ENCODE measurements at places on chromosomes 12 and 14.

- peak; percentile 41 for DNase-seq
Observed at GRCh38 chr12:4353785-4354208, 25.7 kb downstream of the FGF23 start.

DNA sequence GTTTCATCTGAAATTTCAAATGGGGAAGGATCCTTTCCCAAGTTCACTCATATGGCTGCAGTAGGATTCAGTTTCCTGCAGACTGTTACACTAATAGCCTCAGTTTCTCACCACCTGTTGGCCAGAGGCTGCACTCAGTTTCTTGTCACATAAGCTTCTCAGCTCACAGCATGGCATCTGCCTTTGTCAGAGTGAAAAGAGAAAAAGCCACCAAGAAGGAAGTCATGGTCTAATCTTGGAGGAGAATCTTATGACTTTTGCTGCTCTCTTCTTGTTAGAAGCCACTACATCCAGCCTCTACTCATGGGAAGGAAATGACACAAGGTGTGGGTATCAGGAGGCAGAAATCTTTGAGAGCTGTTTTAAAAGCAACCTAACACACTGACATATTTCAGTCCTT lies 39.4 kb upstream of the BTG1 start:
- DNase-seq: no peak

DNA sequence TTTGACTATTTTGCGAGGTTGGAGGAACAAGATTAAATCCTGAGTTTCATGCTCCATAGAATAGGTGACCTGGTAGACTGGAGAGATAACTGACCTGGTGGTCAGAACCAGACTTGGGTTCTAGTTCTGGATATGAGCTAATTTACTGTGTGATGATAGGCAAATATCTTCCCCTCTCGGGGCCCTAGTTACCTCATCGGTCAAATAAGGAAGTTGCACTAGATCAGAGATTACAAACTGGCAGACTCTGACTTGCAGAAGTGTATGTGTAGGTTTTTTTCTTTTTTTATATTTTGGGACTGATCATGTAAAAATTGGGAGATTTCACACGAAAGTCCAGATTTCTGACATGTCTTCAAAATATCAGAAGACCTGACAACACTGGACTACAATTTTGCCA lies 37.0 kb downstream of the RPH3A start:
- DNase-seq: no peak

GRCh38 chr12:25269701-25270100 lies 19.0 kb upstream of the KRAS start:
- DNase-seq: no peak

DNA sequence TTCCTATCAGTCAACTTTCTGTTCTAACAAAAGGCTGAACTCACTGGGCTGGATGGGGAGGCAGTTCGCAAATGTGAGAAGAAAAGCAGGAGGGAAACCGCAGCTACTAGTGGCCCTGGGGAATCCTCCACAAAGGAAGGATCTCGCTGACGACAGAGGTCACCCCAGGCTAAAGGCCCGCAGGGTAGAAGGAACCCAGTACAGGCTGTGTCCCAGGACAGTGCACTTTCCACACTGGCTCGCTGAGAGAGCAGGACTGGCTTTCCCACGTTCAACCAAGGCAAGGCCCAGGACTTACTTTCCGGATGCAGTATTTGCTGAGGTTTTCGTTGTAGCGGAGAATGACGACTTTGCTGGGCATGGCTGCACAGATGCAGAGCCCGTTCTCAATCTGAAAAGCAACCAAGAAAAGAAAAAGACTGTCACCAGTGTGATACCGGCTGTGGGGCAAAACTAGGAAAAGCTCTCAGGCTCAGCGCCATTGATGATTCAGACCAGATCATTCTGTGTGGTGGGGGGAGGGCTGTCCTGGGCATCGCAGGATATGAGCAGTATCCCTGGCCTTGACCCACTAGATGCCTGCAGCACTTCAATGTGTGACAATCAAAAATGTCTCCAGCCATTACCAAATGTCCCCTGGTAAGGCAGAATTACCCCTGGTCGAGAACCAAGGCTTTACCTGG lies 36.3 kb downstream of the PRKAB1 start:
- DNase-seq: no peak

DNA sequence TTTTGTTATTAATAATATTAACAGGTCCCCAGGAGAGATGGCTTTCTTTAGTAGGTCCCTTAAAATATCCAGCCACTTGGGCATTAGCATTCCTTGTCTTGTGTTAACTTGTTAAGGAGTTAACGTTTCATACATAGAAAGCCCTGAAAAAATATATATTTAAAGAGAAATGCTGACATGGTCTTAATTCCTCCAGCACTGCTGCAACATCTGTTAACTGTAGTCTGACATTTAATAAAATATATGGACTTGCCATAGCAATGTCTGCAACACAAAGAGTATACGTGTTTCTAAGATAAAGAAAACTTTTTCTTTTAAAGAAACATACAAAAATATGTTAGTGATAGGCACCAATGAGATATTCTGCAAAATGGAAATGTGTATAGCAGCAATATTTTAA lies 10.0 kb downstream of the SLC38A4 start:
- DNase-seq: no peak

DNA sequence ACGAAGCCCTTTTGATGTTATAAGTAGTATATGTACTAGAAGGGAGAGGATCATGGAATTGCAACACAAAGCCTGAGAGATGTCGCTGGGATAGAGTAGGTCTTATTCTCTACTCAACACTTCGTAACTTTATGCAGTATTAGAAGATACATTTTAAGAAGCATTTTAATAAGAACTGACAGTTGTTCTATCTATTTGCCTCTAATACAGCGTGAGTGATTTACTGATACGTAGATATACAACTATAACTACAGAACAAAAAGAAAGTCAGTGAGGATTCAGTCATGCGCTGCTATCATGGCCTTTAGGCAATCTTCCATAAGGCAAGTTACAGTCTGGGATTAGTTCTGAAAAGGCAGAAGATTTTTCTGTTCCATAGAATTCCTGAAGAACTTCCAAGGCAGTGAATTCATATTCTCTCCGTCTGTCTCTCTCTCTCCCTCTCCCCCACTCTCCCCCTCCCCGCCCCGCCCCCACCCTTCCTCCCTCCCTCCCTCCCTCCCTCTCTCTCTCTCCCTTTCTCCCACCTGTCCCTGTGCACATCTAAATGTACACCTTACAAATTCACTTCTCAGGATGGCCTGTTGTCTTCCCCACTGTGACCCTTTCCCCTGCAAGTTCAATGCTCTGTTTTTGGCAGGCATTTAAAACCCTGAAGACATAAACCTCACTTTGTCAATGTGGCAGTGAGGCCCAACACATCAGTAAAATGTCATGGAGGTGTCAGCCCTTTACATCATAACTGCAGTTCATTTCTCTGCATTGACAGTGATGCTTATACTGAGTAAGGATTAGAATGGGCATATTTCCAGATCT lies 470.6 kb downstream of the EGLN3 start:
- no peak for DNase-seq

DNA sequence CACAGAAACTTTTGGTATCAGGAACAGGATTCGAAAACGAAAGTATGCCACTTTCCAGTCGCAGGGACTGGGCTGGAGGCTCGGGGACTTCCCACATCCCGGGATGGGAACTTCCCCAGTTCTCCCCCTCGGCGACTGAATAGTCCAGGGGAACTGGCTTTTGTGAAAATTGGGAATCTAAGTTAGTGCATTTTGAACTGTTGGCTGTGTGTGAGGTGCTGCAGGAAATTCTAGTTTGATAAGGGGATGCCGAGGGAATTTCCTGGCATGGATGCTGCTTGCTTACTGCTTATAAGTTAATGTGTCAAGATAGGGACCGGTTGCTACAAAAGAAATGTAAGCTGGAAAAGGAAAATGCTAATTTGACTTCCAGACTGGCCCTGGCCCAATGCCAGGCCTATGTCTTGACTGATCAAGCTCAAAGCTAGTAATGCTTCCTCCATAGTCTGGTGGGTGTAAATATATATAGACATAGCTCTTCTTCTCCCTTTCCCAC lies 73.4 kb upstream of the EIF5 start:
- DNase-seq: no peak

DNA sequence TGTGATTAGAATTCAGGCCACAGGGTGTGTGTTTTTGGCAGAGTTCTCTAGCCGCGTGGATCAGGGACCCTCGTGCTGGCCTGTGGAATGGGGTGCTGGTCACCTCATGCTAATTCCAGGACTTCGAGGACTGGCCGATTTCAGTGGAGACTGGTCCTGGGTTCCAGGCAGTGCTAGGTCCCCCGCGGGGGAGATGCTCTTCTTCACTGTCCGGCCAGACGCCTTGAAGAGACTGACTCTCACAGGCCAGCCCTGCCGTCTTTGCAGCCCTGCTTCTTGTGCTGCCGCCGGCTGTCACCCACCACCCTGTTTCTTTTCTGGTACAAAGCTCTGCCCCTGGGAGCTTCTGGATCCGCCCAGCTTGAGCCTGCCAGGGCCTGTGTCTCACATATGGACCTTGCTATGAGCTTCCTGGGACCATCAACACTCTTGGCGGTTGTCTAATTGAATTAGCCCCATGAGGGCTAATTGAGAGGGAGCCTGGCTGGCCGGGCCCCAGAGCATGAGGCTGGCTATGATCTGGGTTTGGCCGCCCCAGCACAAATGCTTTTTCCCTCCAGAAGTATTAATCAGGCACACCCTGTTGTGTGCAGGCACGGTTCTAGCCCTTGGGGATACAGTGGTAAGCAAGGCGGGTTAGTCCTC lies 8.2 kb downstream of the MLXIP start:
- DNase-seq: no peak

DNA sequence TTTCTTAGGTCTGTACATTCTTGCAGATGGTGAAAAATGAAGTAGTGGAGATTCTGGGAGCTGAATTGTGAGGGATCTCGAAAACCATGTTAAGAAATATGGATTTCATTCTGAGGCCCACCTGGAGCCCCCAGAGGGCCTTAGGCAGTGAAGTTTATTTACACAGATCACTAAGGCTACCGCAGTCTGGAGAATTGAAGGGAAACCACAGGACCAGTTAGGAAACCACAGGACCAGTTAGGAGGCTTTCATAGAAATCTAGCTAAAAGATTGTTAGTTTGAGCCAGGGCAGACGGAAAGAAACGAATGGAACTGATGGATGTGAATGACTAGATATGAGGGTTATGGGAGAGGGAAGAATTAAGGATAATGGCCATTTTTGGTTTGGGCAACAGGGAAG lies 7.2 kb downstream of the CBLN3 start:
- DNase-seq: no peak

GRCh38 chr14:99730876-99731546 lies 46.9 kb downstream of the CYP46A1 start:
- DNase-seq: peak; percentile 21

DNA sequence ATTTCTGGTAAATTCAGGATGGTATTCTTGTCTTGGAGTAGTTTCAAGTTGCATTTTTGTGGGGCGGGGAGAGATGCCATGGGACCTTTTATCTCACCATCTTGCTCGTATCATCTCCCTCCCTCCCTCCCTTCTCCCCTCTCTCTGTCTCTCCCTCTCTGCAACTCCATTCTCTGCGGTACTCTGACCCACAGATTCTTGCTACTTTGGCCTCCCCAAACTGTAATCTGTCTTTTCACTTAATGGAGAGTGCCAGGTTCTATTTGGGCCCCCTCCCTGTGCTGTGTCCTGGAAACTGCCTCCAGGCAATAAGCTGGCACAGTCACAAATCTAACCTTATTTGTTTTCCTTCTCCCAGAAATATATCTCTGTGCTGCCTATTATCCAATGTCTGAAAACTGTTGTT lies 175.2 kb downstream of the PAWR start:
- no peak for DNase-seq

DNA sequence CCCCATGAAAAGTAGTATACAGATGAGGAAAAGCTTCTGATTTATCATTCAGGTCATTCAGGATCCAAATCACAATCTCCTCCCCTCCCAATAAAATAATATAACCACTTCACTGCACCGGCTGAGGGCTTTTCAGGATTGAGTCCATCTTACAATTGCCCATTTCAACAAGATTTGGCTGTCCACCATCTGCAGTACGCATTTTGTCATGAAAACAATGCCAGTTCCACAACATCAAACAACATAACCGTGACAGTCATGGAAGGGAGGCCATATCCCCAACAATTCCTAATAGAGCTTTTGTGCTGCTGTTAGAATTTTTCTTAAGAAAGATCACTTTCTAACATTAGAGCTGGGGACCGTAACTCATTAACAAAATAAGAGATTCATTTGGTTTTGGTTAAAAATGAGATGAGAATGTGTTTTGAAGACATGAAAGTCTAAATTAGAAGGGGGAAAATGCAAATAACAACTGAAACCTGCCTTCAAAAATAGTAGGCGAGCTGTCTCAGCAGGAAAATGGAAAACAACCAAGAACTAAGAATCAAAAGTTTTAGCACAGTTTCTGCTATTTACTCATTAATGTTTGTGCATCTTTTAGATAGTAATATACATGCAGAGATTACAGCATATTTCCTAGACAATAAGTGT lies 38.3 kb upstream of the TMTC2 start:
- no peak for DNase-seq

GRCh38 chr14:34718750-34719304 lies 4.4 kb upstream of the CFL2 start:
- DNase-seq: no peak

DNA sequence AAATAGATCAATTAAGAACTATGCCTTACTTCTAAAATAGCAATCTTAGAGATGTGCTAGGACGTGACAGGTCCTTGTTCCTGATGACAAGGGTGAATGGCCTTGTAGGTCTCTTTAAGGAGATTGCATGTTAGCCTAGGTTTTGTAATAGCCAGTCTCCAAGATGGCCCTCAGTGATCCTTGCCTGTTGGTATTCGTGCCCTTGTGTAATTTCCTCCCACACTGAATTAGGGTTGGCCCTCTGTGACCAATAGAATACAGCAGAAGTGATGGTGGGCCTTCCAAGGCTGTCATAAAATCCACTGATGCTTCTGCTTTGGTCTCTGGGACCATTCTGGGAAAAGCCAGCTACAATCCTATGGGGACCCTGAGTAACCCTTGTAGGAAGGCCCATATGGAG lies 38.2 kb upstream of the SNX6 start:
- no peak for DNase-seq

- DNase-seq: no peak
Observed at GRCh38 chr12:59186451-59186850, 266.1 kb upstream of the LRIG3 start.

- DNase-seq: no peak
Observed at GRCh38 chr14:91719839-91720238, 12.0 kb downstream of the CATSPERB start.

- no peak for DNase-seq
Observed at GRCh38 chr12:106046301-106046846, 92.4 kb downstream of the NUAK1 start.
